ENCODE measurements at places on chromosomes 3 and 15.

- no peak for DNase-seq
Observed at GRCh38 chr3:196894557-196895295, 27.0 kb downstream of the SENP5 start.

GRCh38 chr15:75214293-75215096, 12.8 kb downstream of the C15orf39 start:
- no peak for DNase-seq

DNA sequence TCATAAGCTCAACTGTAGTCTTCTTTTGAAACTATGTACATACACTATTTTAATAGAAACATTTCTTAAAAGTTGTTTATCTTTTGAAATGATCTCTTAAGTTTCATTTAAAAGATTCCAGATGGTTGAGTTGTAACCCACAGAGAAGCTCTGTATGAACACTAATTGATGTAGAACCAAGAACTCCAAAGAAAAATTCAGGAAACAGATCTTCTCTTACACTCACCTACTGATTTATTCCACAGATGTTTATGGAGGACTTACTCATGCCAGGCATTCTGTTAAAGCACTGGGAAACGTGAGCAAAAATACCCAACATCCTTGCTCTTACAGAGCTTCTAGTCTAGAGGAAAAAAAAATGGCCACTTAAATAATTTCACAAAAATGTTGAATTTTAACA, 551.1 kb downstream of the NAALADL2 start:
- DNase-seq = no peak

- DNase-seq = no peak
Observed at GRCh38 chr3:98800401-98800800, 37.3 kb downstream of the ST3GAL6 start.

DNA sequence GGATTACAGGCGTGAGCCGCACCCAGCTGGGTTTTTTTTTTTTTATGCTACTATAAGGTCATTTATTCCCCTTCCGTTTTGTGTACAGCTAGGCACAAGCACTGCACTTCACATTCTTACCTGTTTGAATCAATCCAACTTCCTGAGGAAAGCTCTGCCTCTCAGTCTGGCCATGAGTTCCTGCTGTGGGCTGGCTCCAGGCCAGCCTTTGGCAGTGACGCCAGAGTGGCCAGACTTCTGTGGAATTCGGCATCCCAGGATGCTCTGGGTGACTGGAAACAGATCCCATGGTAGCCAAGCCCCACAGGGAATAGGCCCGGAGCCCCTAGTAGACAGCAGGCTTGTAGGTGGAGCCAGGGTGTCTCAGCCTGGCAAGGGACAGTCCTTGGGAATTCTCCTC, 21.5 kb upstream of the TIMP4 start:
- DNase-seq = no peak

DNA sequence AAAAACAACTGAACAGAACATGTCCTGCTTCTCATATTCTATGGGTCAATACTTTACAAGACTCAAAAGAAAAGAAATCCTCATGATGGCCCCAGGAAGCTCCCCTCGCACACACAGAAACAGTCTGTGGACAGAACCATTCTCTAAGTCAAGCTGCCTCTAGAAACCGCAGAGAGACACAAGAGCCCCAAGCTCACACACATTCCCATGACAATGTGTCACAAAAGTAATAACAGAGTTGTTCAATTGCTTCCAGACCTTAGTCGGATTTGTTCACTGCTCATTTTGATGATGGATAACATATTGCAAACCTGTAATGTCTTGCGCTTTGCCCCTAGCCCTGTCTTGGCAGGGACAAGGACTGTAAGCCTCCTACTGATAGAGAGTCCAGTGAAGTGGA, 60.9 kb downstream of the UMPS start:
- DNase-seq = no peak

DNA sequence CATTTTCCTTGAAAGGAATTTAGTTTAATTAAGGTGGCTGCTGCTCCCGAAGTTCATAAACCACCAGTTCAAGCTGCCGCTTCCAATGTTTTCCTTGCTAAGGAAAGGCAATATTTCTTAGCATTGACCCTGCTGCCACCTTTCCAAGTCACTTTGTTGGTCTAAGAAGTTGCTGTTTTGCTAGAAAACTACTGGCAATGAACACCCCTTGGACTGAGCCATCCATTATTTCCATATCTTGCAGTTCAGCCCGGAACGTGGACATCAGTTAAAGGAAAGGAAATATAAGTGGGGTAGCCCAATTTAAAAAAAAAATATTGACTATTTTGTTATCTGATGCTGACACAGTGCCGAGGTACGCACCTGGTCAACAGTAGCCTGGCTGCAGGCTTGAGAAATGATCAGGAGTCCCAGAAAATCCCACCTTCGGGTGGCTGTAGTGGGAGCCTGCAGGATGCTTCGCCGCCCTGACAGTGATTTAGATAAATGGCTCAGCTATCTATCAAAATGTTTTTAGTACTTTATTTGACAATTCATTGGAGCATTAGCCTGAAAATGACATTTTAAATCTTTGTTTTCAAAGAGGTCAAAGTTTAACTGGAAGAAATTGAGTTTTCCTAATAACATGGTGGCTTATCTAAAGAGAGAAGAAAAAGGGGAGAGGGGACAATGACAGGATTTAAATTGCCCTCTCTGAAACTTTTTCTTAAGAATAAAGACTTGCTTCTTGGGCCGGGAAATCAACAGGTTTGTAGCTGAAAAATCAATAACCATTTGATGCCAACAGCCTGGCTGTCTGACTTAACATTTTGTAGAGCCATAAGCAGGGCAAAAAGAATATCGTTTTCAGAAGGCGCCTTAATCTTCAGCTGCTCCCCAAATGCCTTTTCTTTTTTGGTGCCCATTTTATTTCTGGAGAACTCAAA, 1.6 kb downstream of the RARB start:
- DNase-seq = no peak

DNA sequence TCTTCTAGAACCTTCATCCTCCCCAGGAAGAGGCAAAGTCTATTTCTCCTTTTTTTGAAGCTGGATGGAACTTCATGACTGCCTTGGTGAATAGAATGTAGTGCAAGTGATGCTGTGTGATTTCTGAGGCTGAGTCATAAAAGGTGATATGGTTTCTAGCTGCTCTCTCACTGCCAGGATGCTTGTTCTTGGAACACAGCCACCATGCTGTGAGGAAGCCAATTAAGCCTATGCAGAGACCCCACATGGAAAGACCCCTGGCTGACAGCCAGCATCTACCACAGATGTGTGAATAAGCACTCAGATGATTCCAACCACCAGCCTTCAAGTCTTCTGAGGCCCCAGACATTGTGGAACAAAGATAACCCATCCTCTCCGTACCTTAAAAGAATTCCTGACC, 57.0 kb downstream of the ISL2 start:
- peak; percentile 56 for DNase-seq

DNA sequence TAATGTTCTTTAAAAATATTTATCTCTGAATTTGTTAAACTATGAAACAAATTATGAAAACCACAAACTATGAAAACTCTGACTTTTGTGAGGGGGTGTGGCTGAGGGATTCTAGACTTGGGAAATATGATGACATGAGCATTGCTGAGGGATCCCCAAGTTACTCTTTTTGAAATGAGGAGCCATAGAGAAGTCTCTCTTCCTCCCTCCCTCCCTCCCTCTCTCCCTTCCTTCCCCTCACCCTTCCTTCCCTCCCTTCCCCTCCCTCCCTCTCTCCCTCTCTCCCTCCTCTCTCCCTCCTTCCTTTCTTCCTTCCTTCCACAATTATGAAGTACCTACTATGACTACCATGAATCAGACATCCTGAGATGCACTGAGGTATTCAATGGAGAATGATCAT, 673.1 kb downstream of the ROBO1 start:
- no peak for DNase-seq

- peak; percentile 59 for DNase-seq
Observed at GRCh38 chr15:85423256-85423655, 42.9 kb downstream of the AKAP13 start.

DNA sequence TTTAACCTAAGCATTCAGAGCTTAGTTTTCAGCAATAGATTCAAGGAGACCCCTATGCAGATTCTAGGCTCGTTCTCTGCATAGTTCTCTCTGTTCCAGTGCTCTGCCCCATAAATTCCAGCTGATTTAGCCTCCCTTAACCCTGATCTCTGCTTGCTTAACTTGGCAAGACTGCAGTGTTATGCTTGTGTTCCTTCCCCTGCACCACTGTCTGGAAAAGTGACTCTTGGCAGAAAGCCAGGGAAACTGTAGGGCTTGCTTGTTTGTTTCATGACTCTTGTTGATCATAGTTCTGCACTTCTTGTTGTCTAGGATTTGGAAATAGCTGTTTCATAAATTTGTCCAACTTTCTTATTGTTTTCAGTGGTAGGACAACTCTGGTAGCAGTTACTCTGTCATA, 40.1 kb downstream of the ANAPC13 start:
- DNase-seq = no peak

DNA sequence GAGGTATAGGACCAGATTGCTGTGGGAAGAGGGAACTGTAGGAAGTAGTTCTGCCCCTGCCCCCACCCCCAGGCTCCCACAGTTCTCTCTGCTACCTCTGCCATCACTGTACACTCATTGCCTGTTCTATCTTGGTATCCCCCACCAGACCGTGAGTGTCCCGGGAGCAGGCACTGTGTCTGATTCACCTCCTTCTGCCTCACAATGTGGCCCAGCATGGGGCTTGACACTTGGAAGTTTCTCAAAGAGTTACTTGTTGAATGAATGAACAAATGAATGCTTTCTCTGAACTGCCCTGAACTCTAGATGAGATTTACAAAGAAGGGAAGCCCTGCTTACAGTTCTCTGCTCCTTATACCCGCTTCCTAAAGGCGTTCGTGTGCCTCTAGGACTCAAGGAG, 27.1 kb upstream of the PIK3CB start:
- DNase-seq = no peak

DNA sequence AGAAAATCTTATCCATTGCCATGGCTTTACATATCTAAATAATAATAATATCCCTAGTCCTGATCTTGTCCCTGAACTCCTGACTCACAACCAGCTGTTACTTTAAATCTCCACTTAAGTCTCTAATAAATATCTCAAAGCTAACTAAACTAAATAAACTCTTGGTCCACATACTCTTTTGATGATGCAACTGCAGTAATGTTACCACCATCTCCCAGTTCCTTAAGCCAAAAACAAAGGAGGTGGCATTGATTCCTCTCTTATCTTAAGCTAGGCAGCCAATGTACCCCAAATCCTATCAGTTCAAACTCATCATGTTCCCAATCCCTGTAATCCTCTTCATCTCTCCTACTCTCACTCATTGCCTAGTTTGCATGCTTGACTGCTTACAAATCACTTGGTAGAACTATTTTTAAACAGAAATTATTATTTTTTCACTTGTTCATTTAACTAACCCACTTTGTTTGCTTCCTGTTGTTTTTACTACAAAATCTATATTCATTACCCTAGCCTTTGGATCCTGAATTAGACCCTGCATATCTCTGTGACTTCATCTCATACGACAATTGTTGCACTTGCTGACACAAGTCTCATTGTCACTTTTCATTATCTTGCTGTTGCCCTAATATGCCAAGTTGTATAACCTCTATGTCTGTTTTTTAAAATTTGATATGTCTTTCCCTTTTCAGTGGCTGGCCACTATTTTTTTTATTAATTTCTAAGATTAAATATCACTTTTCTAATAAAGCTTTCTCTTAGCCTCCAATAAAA, 462.2 kb downstream of the ZPLD1 start:
- DNase-seq = no peak

GRCh38 chr15:66912001-66912400, 153.4 kb upstream of the SMAD3 start:
- no peak for DNase-seq

DNA sequence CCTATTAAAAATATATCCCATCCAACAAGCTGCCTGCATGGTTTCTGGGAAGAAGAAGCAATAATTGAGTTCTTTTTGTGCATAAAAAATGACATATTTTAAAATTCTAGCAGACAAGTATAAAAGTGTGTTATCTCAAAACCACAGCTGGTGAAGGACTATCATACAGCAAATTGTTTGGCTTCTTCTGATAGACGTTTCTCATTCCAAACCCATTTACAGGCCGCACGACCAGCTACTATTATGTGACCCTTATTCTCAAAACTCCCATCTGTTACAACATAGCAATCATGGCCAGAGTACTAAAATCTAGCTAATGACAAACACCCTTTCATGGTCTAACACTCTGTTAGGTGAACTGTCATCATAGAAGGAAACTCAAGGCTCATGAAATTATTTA, 21.7 kb downstream of the ETFA start:
- no peak for DNase-seq

- no peak for DNase-seq
Observed at GRCh38 chr3:151351219-151351618, 21.9 kb upstream of the P2RY13 start.

GRCh38 chr3:179452176-179452564, 900 bp upstream of the GNB4 start:
- no peak for DNase-seq

DNA sequence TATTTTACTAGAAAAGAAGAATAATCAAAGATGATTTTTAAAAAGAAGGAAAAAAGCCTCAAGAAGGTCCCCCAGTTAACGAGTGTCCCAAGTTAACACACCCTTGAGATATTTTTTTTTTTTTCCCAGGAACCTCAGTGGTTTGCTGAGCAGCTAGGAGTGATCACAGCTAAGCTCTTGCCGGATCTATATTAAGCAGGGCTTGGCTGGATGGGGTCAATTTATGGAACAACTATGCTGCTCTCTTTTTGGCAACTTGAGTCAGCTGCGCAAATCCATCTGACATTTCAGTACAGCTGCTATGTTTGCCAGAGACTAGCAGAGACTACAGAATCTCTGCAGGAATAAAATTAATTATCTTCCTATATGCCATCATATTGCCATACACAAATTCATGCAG, at the start of gene LMOD3:
Gene LMOD3 (minus strand): TSS at position 193 of the 400 bp plus-strand sequence. CDS start 209 bp downstream, outside the sequence.
- no peak for DNase-seq

DNA sequence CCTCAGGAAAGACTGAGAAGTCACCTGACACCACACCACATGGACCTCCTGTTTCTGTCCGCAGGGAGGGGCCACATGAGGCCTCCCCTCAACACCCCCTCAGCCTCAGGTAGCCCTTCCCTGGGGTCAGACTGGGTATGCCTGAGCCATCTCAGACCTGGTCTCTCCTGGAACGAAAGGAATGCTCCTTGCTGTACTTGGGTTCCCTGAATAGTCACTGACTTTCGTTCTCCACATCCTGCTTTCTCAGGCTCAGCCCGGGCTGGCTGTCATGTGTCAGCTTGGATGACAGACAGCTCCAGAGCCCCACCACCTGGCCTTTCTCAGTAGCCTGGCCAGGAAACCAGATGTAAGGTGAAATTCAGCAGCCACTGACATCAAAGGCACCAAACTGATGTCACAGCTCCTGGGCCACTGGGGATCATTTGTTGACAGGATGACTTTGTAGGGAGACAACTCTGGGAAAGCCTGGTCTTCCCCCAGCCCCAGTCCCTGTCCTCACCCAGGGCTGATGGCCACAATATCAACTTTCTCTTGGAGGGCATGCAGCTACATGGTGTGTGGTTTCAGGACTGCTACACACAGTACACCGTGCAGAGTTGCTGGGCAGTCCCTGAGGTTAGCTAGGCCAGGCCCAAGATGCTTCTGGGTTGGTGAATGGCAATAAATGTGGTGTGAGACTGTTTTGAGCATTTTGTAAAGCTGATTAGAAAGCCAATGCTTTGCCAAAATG, 141.4 kb upstream of the MRPS22 start:
- DNase-seq = peak; percentile 92

GRCh38 chr3:197592361-197593045, 36.7 kb upstream of the BDH1 start:
- DNase-seq = no peak

Data from NCI-H524 (cell line).